ENCODE measurements at places on chromosomes 2 and 18.
A peak's percentile ranks its signal among the peaks of the same experiment; 100 is the strongest.

DNA sequence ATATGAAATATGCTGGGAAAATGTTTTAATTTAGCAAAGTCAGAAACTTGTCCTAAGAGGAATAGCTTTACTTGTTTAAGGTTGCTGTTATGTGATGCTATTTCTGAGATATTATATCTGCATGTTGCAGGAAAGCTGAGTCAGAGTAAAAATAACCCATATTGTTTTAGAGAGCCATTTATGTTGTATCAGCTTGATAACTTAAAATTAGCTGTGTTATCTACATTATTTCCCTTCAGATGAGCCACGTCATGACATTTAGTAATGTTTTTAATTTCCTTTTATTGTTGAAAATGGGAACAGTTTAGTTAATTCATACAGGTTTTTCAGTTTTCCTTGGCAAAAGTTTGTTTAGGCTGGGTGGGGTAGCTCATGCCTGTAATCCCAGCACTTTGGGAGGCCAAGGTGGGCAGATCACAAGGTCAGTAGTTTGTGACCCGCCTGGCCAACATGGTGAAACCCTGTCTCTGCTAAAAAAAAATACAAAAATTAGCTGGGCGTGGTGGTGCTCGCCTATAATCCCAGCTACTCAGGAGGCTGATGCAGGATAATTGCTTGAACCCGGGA lies 55.8 kb downstream of the TTC27 start:
- DNase-seq = no peak

- no peak for DNase-seq
Measured at GRCh38 chr2:119202610-119203310, 20.9 kb upstream of the STEAP3 start.

DNA sequence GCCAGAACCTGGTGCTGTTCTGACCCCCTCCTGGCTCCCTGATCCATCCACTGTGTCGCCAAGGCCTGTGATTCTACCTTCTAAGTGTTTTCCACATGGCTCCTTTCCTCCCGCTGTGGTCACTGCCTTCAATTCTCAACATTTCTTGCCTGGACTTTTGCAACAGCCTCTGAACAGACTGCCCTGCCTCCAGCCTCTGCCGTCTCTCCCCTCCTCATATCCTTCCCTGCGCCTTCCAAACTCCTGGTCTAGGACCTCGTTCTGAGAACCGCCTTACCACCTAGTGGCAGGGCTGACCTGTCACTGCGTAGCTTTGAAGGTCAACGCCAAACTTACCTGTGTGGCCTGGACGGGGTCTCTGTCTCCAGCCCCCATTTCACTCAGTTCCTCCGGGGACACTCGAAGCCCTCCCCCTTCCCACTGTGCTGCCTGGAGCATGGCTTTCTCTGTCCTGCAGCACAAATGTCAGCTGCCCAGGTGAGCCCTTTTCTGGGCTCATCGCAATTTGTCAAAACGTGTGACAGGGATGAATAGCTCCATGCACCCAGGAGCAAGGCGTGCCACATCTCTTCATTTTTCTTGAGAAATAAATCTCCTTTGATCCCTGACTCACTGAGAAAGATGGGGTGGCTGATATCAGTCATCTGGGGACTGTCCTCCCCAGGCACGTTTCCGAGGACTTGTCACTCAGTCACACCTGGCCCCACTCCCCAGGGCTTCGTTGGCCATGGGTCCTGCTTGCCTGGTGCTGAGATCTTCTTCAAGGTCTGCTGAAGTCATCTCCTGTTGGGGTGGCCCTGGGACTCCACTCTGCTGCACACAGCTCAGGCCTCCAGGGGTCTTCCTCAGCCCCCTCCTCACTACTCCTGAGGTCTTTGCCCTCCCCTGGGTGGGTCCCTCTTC lies 46.7 kb downstream of the LDLRAD4 start:
- DNase-seq = peak; percentile 25

DNA sequence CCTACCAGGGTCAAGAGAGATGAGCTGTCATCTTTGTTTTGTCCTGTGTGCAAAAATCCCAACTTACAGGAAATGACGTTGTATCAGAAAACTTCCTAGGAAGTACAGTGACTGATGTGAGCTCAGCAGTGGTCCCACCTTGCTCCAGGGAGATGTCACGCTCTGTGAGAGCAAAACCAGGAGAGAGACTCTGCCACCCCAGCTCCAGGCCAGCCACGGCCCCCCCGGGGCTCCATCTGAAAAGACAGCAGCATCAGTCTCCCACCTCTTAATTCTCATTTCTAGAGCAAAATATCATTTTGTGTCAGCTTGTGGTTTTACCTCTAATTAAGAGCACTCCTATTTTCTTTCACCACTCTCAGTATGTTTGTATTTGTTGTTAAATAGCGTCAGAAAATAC lies 57.5 kb downstream of the MYL12B start:
- no peak for DNase-seq

GRCh38 chr2:233489143-233489542 lies 77.4 kb downstream of the USP40 start:
- DNase-seq = no peak

- peak; percentile 73 for DNase-seq
Measured at GRCh38 chr18:77063260-77063659, 69.3 kb downstream of the MBP start.

- no peak for DNase-seq
Measured at GRCh38 chr2:142165790-142166189, 35.0 kb upstream of the LRP1B start.

GRCh38 chr18:36843199-36843598 lies 14.3 kb downstream of the KIAA1328 start:
- no peak for DNase-seq

DNA sequence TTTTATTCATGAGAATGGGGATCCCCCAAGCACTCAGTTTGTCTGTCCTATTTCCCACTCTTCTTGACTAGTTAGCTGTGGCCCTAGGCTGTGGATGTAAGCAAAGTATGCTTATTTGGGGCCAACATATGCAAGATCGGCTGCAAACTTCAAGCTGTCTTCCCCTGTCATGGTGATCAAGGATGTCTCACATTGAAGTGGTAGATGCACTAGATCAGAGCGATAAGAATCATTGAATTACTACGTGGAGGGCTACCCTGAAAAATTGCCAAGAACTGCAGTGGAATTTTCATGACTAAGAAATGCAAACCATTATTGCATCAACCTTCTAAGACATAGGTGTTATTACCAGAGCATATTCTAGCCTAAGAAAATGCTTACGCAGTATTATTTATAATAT lies 527.4 kb downstream of the RNF144A start:
- DNase-seq = no peak

DNA sequence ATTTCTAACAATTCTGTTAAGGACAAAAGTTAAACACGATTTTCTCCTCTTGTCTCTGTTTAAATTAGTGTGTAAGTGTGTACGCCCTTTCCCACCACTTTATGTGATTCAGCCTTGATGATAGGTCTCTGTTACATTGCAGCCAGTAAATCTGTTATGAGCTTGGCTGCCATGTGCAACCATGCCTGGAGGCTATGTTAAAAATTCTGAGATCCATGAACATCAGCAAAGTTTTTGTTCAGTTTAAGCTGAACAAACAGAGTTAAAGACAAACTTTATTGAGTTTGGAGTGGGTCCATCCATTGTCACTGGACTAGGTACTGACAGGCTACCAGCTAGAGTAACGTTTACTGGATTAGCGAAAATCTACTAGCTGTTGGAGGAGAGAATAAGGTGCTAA lies 110.4 kb downstream of the NCKAP5 start:
- no peak for DNase-seq

- DNase-seq = no peak
Measured at GRCh38 chr18:808086-808485, 4.0 kb downstream of the YES1 start.

GRCh38 chr18:62588217-62588616 lies 65.4 kb downstream of the ZCCHC2 start:
- DNase-seq = no peak

DNA sequence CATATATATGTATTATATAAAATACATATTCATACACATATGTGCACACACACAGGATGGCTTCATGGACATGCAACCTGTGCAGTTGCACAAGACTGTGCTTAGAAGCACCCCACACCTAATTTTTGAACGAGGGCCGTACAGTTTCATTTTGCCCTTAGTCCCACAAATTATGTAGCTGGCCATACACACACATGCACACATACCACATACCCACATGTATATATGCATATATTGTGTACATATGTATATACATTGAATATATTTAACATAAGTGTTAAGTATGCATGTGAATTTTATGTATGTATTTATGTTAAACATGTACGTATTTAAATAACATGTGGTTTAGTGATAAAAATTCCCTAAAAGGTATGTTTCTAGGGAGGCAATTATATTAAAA lies 18.3 kb downstream of the GPATCH11 start:
- DNase-seq = no peak

DNA sequence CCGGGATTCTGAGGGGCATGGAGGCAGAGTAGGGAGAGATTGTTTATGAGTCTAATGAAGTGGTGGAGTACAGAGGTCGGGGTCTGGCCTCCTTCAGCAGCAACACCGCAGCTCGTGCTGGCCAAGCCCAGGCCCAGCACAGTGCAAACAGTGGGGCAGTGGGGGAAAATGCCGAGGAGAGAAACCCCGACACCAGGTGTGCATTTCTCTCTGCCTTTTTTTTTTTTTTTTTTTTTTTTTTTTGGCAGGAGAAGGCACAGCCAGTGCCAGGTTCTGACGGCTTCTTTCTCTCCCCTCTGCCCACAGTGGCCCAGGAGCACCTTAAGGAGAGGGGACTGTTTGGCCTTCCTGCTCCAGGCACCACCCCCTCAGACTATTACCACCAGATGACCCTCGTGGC lies 219.3 kb downstream of the GLI2 start:
- DNase-seq = no peak

- no peak for DNase-seq
Measured at GRCh38 chr2:168072626-168073303, 174.6 kb downstream of the STK39 start.

GRCh38 chr2:128662051-128662471 lies 343.4 kb upstream of the HS6ST1 start:
- no peak for DNase-seq

DNA sequence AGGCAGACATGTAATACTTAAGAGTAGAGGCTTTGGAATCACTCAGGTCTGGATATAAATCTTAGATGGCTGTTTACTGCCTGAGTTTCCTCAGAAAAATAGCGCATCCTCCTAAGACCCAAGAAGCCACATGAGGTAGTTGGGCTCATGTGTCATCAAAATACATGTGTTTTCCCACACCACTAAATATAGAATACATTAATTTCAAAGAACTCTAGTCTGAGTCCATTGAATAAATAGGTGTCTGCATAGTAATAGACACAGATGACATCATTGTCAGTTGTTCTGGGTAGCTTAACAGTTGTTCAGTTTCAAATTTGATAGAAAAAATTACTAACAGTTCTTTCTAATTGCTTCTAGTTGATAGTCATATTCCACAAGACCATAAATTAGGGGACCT lies 9.6 kb downstream of the PPP1R1C start:
- no peak for DNase-seq

GRCh38 chr2:64551851-64552250 lies 27.7 kb downstream of the AFTPH start:
- DNase-seq = no peak

DNA sequence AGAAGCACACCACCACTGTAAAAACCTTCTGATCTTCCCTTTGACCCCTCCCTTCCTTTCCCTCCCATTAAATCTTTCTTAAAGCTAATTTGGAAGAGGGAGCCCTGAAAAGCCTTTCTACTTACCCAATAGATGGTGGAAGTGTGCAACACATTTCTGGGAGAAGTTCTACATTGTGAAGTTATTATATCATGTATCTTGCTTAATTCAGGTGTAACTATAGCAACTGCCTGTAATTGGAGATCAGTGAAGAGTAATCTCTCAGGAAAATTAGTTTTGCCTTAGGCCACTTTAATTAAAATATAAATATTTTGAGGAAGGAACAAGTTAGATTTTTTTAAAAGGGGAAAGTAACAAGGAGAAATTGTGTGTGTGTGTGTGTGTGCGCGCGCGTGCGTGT lies 266.0 kb downstream of the SH3BP4 start:
- no peak for DNase-seq

GRCh38 chr2:67783026-67783425 lies 279.8 kb downstream of the C1D start:
- no peak for DNase-seq

GRCh38 chr2:186477790-186478189 lies 8.3 kb upstream of the ZC3H15 start:
- no peak for DNase-seq

GRCh38 chr2:168727904-168728470 lies 74.5 kb upstream of the NOSTRIN start:
- no peak for DNase-seq

DNA sequence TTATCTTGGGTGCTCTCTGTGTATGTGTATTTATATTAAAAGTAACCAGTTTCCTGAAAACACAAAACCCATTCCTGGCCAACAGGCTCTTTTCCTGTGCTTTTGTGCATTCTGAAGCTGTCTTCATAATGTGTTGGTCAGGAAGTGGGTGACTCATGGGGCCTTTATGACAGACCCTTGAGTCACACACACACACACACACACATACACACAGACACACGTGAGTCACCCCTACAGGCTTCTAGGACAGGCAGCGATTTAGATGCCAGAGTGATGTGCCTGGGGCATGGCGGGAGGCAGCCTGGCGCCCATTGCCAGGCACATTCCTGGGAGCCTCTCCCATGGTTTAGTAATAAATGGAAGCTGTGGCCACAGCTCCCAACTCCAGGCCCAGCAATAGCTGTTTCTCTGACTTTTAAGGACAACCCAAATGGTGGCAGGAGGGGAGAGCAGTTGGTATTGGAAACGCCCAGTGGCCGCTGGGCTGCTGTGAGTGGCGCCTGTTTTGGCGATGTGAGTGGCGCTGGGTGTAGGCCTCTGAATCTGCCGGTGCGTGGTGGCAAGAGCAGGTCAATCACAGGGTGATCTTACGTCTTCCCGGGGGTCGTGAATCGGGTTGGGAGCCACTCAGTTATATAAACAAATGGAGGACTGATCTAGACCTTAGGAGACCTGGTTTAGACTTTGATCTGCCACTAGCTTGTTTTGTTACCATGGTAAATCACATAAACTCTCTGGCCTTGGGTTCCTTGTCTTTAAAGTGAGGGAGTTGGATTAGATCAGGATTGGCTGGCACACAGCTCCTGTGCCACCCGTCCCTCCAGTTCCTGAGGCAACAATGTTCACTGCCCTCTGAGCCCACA lies 150.7 kb upstream of the DLX2 start:
- DNase-seq = peak; percentile 38

- DNase-seq = no peak
Measured at GRCh38 chr2:137968477-137969417, 4.5 kb downstream of the HNMT start.

GRCh38 chr2:99597616-99598015 lies 107.8 kb upstream of the REV1 start:
- DNase-seq = no peak

- DNase-seq = no peak
Measured at GRCh38 chr2:215486291-215487001, 50.6 kb upstream of the FN1 start.

DNA sequence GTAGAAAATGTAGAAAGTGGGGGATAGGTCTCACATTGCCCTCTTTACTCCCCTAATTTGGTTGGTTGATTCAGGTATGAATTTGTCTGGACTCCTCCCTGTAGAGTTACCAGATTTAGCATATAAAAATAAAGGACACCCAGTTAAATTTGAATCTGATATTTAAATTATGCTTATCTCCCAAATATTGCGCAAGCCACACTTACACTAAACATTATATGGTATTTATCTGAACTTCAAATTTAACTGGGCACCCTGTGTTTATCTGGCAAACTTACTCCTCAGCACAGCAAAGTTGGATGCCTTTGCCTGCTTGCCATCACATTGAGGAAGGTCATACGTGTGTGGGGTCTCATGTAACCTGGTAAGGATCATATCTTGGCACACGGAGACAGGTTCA lies 882.4 kb upstream of the FAM98A start:
- DNase-seq = no peak

GRCh38 chr2:54332386-54332785 lies 76.4 kb upstream of the TSPYL6 start:
- no peak for DNase-seq

- DNase-seq = no peak
Measured at GRCh38 chr2:187574969-187575750, 20.9 kb upstream of the TFPI start.
